Large intestine (tissue), 12 donors: ENCODE measurements at places on chromosomes 16 and 17. TPM values are rescaled to one million over a fixed set of nuclear protein-coding genes. Genes with fewer than 3 reads are reported as not detected.
A peak's percentile ranks its signal among the peaks of the same experiment; 100 is the strongest.

The ZNF385C gene
- 1.4 TPM for polyA plus RNA-seq

GRCh38 chr17:5509482-5509881 lies 23.1 kb downstream of the MIS12 start:
- no peak for DNase-seq

- no peak for DNase-seq
Observed at GRCh38 chr17:75111777-75112335, 2.1 kb downstream of the ARMC7 start.

The PTX4 gene
- 0.19 TPM for polyA plus RNA-seq

GRCh38 chr16:4675864-4676786 lies 17.2 kb upstream of the NUDT16L1 start:
- DNase-seq, result peak; percentile 80

DNA sequence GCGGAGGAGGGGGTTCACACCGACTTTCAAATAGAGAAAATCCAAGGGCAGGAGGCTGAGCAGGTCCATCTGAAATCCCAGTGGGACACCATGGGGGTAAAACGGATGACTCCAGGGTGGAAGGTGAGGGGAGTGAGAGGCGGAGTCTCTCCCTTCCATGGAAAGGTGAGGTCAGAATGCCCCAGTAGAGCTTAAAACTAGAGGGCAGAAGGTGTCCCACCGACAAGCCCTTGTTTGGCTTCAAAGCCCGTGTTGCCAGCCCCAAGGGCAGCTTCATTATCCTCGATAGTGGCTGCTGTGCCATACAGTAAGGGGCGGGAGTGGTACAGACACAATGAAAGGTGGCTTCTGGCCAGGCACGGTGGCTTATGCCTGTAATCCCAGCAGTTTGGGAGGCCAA lies 55.7 kb downstream of the CNGB1 start:
- no peak for DNase-seq

DNA sequence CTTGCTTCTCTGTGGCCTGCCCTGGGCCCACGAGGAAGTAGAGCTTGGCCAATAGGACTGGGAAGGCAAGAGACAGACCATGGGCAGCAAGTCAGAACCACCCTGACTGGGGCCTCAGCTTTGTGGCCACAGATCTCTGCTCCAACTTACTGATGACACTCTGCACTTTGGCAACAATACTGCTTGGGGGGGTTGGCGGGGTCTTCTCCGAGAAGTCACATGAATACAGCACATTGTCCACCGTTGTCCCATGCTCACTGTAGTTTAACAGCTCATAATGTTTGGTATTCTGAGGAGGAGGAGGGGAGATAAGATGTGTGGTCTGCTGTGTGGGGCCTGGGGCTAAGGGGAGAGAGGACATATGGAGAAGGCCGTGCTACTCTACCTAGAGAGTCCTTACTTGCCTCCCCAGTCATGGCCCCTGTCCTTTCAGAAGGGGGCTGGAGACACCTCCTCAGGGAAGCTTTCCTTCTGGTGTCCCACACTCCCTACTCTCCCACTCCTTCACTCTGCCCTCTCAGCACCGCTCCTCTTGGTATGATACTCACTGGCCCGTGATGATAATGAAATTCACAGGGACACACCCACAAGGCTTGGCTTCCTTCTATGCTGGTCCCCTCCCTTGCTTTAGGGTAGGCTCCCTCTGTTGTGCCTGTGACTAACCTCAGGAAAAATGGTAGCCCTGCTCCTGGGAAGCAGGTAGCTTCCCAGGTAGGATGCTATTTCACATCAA lies 4.0 kb upstream of the DHRS13 start:
- no peak for DNase-seq

The CD300E gene
- 0.12 TPM for polyA plus RNA-seq

- no peak for DNase-seq
Observed at GRCh38 chr16:82636485-82636884, 9.7 kb downstream of the CDH13 start.

The OR1A1 gene
- not detected for polyA plus RNA-seq

The C1QTNF8 gene
- polyA plus RNA-seq, result 0.03 TPM

The MARVELD3 gene
- 67.3 TPM for polyA plus RNA-seq

The COG7 gene
- 23.1 TPM for polyA plus RNA-seq

The NAE1 gene
- 67.6 TPM for polyA plus RNA-seq

- DNase-seq, result no peak
Observed at GRCh38 chr17:882827-883585, 96.6 kb downstream of the NXN start.

DNA sequence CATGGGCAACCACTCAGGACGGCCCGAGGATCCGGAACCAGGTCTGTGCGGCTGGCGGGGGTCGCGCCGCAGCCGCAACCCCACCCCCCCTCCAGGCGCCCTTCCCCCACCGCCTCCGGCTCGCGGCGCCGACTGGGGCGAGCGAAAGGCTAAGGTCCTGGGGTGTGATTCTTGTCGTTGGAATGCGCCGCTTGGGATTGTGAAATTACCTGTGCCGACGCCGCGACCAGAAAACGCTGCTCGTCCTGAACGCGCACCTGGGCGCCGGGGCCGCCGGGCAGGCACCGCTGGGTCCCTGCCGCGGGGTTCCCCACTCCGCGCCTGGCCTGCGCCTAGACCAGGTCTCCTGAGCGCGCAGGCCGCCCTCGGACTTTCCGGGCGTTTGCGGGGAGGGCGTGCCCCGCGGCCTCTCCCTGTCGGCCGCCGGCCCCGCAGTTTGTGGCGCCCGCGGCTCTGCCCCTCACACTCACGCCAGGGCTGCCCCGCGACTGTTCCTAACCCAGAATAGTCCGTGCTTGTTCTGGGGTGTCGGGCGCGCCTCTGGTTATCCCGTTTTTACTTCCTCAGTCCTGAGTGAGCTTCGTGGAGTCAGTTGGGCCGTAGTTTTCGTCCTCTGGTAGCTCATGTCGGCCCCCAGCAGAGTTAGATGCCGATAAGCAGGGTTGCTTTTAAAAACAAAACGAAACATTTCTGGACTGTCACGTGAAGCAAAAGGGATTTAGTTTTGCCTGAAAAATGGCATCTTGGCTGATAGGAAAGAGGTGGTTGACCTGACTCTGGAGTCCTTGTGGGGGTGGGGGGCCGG lies 147.2 kb downstream of the SPECC1 start:
- peak; percentile 69 for DNase-seq

GRCh38 chr17:79956853-79957252 lies 78.8 kb downstream of the TBC1D16 start:
- DNase-seq, result no peak

The CACNG3 gene
- polyA plus RNA-seq, result 0.01 TPM

GRCh38 chr16:50252082-50252611 lies 14.2 kb upstream of the ADCY7 start:
- no peak for DNase-seq

GRCh38 chr17:32944248-32945020 lies 16.5 kb downstream of the TMEM98 start:
- no peak for DNase-seq

The TVP23B gene
- polyA plus RNA-seq, result 70.7 TPM

The SLC5A10 gene
- 0.30 TPM for polyA plus RNA-seq

DNA sequence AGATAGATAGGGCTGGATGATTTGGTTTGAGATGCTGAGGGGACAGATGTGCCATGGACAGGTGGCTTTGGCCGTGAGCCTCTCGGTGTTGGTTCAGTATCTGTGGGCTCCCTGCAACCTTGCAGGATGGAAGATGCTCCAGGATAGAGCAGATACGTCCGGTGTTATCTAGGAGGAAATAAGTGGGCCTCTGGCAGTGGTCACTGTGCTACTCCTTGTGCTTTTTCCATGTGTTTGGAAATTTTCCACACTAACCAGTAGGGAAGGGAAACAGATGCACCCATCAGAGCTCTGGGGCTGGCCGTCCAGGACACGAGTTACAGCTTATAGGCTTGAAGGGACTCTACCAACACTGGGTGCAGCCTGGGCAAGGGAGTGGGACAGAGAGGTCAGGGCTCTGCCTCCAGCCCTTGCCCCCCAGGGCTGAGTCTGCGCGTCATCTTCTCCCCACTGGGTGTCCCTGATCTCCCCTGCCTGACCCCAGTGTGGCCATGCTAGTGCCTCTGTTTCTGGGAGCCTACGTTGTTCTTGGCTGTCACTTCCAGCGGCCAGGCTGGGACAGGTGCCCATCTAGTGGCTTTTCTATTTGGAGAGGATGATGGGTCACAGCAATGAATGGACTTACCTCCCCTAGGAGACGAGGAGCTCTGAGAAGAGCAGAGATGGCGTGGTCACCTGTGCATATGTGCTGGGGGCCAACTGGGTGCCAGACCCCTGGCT lies 166.9 kb downstream of the SEC14L1 start:
- DNase-seq, result no peak

- no peak for DNase-seq
Observed at GRCh38 chr16:1494129-1494640, 1.0 kb downstream of the TELO2 start.

DNA sequence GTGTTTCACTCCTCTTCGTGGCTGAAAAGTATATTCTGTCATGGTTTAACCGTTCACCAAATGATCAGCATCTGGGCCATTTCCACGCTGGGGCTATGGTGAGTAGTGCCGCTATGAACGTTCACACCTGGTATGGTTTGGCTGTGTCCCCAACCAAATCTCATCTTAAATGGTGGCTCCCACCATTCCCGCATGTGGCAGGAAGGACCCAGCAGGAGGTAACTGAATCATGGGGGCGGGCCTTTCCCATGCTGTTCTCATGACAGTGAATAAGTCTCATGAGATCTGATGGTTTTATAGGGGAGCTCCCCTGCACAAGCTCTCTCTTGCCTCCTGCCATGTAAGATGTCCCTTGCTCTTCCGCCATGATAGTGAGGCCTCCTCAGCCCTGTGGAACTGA lies 45.7 kb upstream of the ZNF469 start:
- DNase-seq, result no peak

GRCh38 chr17:78120537-78120936 lies 8.0 kb downstream of the TMC6 start:
- no peak for DNase-seq

The ATXN7L3 gene
- 47.8 TPM for polyA plus RNA-seq

- no peak for DNase-seq
Observed at GRCh38 chr16:21959050-21959449, 5.9 kb downstream of the UQCRC2 start.

DNA sequence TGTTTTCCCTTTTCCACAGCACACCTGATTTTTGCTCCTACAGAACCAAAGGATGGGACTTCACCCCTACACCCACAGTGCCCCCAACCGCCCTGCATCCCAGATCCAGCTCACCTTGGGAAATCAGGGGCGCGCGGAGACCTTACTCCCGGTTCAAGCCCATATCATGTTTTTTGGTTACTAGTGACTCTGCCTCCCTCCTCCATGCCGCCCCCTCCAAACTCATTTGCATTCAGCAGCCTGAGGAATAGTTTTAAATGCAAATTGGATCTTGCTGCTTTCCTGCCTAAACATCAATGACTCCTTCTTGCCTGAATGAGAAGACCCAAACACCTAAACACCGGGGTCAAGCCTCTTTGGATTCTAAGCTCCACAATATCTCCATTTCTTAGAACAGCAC lies 331.8 kb downstream of the TMEM114 start:
- no peak for DNase-seq

The KRTAP1-1 gene
- not detected for polyA plus RNA-seq

DNA sequence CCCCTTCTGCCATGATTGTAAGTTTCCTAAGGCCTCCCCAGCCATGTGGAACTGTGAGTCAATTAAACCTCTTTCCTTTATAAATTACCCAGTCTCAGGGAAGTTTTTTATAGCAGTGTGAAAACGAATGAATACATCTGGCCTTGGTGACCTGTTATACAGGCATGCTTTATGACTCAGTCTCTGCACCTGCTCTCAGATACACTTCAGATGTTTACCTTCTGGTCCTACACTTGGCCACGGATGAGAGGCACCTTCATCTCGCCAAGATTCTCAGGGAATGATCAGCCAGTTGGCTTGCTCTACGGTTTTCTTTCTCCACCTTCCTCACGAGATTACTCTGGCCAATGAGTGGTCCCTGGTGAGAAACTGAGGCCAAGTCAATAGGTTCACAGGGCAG lies 304.7 kb downstream of the CA10 start:
- no peak for DNase-seq

GRCh38 chr16:57577691-57578224 lies 35.3 kb downstream of the ADGRG5 start:
- peak; percentile 15 for DNase-seq

DNA sequence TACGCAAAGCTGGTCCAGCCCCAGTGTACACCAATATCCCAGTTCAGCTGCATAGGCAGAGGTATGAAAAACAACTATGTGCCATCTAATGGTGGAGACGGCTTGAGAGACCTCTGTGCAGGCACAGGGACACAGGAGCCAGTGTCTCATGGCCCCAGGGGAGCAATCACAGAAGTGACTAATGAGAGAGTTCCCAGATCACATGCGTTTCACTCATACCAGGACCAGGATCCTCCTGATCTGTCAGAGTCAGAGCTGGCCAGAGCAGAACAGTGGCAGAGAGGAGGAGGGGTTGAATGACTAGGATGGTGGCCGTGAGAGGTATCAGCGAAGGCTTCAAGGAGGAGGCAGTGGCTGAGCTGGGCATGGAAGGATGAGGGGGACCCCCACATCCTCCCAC lies 41.1 kb downstream of the TMEM132E start:
- DNase-seq, result no peak

The CDC42EP4 gene
- polyA plus RNA-seq, result 57.5 TPM

DNA sequence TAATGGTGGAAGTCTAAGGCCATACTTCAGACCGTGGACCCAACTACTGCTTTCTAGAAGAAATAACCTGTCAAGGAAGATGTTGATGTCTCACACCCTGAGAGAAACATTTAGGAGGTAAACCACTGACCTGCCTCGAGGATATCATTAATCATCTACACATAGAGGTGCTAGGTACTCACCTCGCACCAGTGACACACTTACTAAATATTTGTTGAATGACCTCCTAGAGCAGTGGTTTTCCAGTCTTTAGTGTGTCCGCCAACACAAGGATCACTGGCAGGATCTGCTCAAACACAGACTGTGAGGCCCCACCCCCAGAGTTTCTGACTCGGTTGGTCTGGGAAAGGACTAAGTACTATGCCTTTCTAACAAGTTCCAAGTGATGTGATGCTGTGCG lies 197.4 kb upstream of the CACNG5 start:
- DNase-seq, result no peak

The TPSD1 gene
- 0.06 TPM for polyA plus RNA-seq

The PRR11 gene
- 11.9 TPM for polyA plus RNA-seq

DNA sequence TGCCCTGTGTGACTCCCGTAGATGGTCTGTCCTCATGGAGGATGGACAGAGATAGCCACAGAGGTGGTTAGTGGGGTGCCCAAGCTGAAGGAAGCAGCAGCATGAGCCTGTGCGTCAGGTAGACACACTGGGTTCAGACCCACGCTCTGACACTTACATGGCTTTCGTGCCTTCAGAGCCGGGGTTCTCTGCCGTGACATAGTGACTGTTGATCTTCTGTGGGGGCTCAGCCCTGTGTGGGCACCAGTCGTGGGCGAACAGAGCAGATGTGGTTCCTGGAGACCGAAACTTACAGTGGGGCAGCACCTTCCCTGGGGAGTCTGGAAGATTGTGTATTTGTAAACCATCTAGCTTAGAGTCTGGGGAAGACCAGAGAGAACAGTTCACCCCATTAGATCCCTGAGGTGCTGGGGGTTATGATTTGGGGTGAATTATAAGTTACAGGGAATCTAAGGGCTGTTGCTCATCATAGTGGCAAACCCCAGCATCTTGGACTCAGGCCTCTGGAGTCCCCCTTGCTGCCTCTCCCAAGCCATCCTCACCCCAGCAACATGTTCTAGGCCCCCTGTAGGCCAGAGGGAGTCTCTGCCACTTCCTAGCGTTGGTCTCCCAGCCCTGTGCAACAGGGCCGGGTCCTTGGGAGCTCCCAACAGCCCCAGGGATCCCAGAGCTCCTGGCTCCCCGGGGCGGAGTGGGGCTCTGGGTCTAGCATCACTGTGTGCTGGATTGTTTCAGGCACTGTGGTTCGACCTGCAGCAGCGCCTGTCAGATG lies 28.6 kb downstream of the NECAB2 start:
- no peak for DNase-seq

The ESRP2 gene
- polyA plus RNA-seq, result 40.0 TPM

The PPP1R27 gene
- 0.21 TPM for polyA plus RNA-seq

The CRHR1 gene
- 0.24 TPM for polyA plus RNA-seq

GRCh38 chr16:49964973-49965372 lies 60.1 kb upstream of the CNEP1R1 start:
- DNase-seq, result no peak

The KCNAB3 gene
- 5.3 TPM for polyA plus RNA-seq
